Astrocyte of the cerebellum (primary cell): ENCODE measurements at places on chromosomes 7 and 10.

- no peak for DNase-seq
Observed at GRCh38 chr7:26265499-26266075, 26.1 kb upstream of the SNX10 start.

DNA sequence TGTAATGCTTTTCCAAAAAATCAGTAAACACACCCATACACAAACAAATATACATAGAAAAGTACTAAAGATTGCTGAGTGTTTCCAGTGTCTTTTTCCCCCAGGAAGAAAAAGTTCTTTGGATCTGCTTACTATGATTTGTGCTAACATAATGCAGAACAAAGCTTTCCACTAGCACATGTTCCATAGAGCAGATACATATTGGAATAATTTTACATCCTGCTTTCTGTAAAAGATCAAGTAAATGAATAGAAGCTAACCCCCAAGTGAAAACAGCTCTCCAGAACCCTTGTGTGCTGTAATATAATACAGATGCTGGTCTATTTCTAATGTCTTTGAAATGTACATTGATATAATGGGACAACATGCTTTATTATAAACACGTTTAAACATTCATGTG, 125.5 kb downstream of the PON1 start:
- DNase-seq = no peak

DNA sequence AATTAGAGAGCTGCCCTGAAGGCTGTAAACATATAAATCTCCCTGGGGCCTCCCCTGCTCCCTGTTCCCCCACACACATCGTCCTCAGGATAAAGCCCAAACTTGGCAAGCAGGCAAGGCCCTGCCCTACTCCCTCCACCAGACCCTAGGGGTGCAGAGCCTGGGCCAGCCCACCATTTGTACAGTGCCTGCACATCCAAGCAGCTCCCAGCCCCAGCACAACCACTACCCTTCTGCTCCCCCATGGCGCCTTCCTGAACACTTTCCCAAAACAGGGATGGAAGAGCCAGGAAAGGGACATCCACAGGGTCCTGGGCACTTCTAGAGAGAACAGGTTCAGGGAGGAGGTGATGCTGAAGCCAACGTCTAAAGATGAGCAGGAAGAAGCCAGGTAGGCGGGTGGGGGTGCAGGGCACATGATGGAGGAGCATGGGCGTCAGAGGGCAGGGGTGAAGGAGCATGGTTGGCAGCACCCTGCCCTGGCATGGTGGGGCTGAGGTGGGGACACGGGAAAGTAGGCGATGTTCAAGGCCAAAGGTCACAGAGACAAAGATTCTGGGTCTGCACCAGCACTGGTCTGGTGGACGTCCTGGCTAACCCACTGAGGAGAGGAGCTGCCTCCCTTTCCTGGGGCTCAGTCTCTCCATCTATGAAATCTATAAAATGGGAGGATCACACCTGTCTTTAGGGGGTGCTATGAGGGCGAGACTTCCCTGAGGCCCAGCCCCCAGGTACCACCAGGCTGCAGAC, 140.6 kb downstream of the ARHGAP22 start:
- DNase-seq = no peak

DNA sequence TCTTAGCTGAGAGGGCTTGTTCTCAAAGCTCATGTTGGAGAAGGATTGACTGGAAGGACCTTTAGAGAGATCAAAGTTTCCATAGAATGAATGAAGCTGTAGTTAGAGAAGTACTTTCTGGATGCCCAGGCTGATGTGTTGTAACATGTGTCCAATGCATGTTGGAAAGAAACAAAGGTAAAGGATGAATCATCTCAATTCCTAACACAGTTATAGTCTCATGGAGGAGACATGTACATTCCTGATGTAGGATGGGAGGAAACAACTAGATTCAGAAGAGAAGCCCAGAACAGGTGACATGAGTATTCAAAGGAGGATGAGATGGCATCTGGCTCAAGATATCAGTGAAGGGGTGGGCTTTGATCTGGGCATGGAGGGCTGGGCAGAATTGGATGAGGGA, 152.7 kb downstream of the SH2D4B start:
- no peak for DNase-seq

DNA sequence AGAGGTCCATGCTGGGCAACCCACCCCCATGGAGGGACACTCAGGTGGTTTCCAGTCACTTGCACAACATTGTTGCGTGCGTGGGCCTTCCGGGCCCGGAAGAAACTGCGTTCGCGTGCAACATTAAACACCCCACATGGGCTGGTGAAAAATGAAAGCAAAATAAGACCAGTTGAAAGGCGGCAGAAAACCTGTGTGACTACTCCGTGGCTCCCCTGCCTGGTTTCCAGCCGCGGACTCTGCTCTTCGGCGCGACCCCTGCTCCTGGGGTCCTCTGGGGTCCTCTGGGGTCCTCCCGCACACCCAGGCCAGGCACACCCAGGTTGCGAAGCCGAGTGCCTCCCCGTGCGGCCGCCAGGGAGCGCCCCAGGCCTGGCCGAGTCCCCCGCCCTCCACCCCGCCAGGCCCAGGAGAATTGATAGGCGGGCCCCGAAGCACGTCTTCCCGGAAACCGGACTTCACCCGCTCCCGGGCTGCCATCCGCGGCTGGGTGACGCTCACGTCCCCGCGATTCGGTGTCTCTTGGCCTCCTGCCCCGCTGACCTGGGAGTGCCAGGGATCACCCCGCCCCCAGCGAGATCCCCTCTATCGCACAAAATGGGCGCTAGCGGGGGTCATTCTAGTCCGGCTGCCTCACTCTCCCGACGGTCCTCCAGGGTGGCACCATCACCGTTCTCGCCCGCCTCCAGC, 1.9 kb upstream of the SH2D4B start:
- no peak for DNase-seq

DNA sequence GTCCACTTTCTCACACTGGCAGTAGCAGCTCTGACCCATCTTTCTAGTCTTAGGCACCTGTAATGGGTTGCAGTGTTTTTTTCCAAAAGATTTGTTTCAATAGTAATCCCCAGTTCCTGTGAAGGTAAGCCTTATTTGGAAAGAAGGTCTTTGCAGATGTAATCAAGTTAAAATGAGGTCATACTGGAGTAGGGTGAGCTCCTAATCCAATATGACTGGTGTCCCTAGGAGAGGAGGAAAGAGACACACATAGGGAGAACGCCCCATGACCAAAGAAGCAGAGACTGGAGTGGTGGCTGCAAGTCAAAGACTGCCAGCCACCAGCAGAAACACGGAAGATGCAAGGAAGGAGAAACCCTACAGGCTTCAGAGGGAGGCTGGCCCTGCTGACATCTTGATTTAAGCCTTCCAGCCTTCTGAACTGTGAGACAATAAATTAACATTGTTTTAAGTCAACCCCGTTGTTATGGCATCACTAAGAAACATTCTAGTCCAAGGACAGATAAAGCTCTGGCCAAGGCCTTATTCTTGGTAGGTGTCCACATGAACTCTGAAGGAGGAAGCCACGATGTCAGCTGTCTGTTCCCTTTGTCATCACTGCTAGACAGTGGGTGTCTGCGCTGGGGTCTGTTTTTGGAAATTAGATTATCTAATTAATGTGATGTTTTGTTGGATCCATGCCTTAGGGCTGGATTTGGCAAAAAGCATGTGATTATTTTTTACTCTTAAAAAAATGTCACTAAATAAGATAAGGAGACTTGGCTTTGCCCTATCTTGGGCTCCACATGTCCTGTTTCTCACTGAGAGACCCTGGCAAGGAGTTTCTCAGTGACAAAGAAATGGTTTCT, 214.9 kb downstream of the KCNMA1 start:
- DNase-seq = no peak

- no peak for DNase-seq
Observed at GRCh38 chr10:97034958-97035769, 150.6 kb downstream of the SLIT1 start.

DNA sequence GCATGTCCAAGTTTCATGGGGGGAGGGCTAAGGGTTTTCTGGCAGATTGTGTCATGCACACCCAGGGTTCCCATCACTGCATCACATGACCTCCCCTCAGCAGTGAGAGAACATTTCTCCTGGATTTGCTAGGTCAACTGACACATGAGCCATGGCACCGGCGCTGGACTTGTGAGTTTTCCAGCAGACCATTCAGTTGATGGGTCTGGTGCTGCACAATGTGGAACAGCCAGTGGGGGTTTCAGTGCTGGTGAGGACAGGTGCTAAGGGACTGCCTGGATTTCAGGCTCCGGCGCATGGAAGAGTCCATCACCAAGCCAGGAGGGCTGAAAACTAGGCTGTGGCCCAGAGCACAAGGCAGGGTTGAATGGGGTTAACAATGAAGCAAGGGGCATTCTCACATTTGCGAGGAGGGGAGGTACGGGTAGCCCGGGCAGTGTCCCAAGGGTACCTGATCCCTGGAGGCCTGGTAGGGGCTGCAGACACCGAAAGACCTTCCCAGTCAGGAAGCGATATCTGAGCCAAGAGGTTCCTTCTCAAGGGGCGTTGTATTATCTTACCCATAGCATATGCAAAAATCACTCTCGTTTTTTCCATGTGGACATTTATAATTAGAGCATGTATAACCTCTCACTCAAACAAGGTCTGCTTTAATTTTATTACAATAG, 203.0 kb downstream of the TNS3 start:
- DNase-seq = no peak

GRCh38 chr7:35691827-35692307, 3.1 kb downstream of the HERPUD2 start:
- no peak for DNase-seq

DNA sequence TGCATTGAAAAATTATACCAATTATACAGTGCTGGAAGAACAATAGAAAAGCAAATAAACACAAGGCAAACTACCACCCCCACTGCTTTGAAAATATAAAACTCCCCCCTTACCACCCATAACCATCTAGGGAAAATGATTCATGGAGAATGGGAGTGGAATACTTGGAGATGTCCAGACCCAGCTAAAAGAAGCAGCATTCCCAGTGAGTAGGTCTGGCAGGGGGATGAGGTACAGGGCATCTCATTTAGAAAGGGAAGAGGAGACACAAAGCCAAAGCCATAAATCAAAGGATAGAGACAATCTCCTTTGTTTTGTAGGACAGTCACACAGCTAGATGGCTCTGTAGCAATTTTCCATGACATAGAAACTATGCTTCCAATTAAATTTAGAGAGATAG, 36.0 kb upstream of the DGKI start:
- DNase-seq = no peak

- peak; percentile 62 for DNase-seq
Observed at GRCh38 chr7:22430457-22430856, 69.5 kb downstream of the STEAP1B start.

- no peak for DNase-seq
Observed at GRCh38 chr7:2586326-2587020, 27.7 kb downstream of the IQCE start.

DNA sequence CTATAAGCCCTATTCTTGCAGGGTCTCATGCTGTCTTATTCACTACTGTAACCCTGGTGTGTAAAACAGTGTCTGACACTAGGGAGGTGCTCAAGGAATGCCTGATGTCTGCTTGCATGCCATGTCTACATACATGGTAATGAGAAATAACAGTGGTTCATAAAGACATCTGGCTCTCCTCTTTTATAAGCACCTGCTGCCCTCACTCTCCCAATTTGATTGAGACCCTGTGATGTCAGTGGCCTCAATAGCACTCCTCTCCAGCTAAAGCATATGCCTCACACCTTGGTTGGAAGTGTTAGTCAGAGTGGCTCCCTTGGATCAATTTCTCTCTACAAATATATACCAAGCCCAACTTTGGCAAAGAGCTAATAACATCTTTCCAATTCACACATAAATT, 30.6 kb downstream of the ANK3 start:
- DNase-seq = no peak

DNA sequence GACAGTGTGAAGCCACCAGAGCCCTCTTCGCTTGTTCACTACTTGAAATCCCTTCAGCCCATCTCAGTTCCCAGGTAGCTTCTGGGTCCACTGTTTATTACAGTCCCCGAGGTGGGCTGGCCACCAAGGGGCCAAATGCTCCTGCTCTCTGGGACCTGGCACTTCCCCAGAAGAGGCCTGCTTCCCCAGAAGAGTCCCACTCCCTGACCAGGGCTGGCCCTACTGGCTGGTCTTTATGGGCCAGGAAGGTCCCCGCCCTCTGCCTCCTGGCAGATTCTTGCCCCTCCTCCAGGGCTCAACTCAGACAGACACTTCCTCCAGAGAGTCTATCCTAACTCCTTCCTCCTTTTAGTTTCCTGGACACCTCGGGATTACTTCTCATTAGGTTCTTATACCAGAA, 70.7 kb upstream of the LRRC18 start:
- no peak for DNase-seq

DNA sequence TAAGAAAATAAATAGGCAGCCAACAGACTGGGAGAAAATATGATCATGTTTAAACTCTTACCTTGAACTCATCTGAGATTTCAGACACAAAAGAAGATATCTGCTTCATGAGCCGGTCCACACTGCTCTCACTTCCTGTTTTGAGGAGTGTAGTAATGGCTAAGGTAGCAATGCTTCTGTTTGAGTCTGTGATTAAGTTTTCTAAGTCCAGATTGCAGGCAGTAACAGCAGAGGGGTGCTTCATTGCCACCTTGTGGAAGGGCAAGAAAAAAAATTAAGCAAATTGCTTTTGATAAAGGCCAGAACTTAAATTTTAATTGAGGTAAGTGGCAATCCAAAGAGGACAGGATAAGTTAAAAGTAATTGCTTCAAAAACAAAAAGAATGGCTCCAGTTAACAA, 69.1 kb downstream of the MEST start:
- no peak for DNase-seq

DNA sequence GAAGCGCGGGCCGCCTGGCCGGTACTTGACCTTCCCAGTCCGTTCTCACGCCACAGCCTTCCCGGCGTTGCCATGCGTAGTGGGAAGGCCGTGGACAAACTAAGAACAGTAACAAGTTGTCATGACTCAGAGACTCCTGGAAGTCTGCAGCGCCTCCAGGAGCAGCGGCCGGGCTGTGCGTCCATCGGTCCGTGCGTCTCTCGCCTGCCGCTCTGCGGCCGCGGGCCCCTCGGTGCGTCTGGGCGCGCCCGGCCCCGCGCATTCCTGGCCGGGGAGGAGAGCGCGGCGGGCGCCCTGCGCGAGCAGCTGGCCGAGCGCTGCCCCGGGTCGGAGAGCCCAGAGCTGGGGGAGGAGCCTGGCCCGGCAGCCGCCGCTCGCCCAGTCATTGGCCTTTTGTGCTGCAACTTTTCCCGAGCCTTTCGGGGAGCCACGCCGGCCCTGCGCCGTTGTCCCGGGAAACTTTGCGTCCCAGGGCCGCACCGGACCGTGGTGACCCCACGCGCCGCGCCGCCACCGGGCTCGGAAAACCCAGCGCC, 123.7 kb downstream of the TACC2 start:
- DNase-seq = peak; percentile 70
